Activated T-helper 1 cell treated with anti-CD3 and anti-CD28 coated beads, Interleukin-2, amount 50 U/mL, for 16 hours (primary cell): ENCODE measurements at places on chromosomes 5 and 9.

DNA sequence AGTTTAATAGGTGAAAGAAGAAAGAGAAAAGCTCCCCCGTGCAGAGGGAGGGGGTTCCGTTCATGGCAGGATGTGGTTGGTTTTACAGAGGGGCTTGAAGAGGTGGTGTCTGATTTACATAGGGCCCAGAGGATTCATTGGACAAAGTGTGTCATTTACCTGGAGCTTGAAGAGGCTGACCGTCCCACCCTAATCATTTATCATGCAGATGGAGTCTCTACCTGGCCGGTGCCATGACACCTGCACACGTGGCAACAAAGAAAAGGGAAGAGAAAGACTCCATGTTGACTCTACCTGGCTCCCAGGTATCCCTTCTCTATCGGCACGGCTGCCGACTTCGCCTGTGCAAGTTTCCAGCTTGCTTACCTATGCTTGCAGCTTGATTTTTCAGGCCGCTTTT is 35.3 kb upstream of the PRRC2B start:
- no peak for DNase-seq

DNA sequence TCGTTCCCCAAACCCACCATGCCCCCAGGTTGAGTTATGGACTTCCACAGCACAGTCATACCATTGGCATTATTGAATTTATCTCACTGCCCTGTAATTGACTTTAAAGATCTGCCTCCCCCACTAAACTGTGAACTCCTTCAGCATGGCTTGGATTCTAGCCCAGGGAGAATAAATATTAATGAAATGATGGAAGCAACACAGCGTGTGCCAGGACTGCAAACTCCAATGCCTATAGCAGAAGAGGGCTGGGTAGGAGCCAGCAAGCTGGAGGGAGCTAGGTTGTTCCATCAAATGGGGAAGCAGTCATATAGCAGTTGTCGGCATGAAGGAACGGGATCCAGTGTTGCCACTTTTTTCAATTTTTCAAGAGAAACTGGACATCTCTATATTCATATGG is 69.0 kb upstream of the MSX2 start:
- DNase-seq: no peak

- no peak for DNase-seq
Observed at GRCh38 chr9:134172198-134173126, 8.1 kb upstream of the RNU6ATAC start.

DNA sequence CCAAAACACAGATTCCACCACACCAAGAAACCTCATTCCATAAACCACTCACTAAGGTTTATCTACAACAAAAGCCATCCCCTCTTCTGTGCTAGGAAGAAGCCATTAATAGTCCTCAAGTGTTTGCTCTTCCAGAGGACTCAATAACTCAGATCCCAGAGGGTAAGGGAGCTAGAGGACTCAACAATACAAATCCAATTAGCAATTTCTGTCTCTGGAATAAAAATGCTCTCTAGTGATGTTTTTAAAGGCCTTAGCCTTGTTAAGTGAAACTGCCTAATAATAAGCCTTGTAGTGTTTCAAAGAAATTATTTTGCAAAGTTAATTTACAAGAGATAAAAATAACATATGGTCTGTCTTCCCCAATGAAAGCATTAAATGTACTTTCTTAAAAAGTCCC is 942.4 kb downstream of the CDH12 start:
- DNase-seq: no peak

GRCh38 chr5:100232736-100233135 is 302.4 kb upstream of the FAM174A start:
- DNase-seq: no peak

DNA sequence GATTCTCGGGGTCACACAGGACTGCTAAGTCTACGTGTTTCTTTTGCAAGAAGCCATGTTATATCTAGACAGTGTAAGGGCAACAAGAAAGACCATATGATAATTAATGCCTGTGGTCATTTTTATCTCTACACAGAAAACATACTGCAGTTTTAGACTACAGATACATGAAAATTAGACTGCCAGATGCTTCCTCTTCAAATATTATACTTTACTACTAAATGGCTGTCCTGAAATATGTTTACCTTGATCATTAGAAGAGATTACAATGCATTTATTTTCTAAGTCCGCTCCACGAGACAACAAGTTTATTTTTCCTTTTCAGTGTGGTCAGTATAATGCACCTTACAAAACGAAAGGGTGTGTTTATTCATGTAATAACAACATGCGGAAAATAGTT is 147.6 kb downstream of the KIAA0825 start:
- no peak for DNase-seq

GRCh38 chr5:167709625-167710024 is 581.8 kb upstream of the WWC1 start:
- no peak for DNase-seq

- no peak for DNase-seq
Observed at GRCh38 chr5:175328176-175328575, 115.8 kb downstream of the DRD1 start.

GRCh38 chr9:2125906-2126305 is 110.8 kb downstream of the SMARCA2 start:
- DNase-seq: no peak
